Bronchus fibroblast of lung (primary cell): ENCODE measurements at places on chromosomes 6 and 20. TPM values are rescaled to one million over a fixed set of nuclear protein-coding genes. Genes with fewer than 3 reads are reported as not detected.

CD93 gene
- not detected in 2 replicates for total RNA-seq

RIPOR2 gene
- 0.30 and 0.67 TPM in 2 replicates for total RNA-seq

BTBD3 gene
- 8.9 and 9.5 TPM in 2 replicates for total RNA-seq

CST4 gene
- not detected in 2 replicates for total RNA-seq

PTCRA gene
- not detected in 2 replicates for total RNA-seq

TRIM31 gene
- total RNA-seq: not detected in 2 replicates

FAM162B gene
- total RNA-seq: 14.7 and 19.8 TPM in 2 replicates

HMGA1 gene
- 1,203 and 1,282 TPM in 2 replicates for total RNA-seq
